Kasumi-1 (cell line): ENCODE measurements at places on chromosomes 13 and 19.

DNA sequence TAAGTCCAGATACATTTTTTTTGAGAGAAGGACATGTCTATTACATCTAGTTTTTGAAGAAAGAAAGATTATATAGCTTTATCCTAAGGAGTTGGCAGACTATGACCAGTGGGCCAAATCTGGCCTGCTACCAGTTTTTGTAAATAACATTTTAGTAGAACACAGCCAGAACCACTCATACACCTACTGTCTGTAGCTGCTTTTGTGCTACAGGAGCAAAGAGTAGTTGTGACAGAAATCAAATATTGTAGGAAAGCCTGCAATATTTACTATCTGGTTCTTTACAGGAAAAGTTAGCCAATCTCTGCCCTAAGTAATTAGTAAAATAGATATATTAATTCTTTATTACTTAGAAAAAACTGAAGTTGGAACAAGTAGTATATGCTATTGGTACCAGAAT is 17.2 kb downstream of the TDRD3 start:
- DNase-seq: no peak

GRCh38 chr13:52760077-52760476 is 20.5 kb upstream of the CNMD start:
- DNase-seq: no peak

GRCh38 chr13:38819053-38819452 is 132.2 kb downstream of the FREM2 start:
- DNase-seq: no peak

GRCh38 chr13:98213354-98213753 is 36.3 kb upstream of the RNF113B start:
- no peak for DNase-seq

DNA sequence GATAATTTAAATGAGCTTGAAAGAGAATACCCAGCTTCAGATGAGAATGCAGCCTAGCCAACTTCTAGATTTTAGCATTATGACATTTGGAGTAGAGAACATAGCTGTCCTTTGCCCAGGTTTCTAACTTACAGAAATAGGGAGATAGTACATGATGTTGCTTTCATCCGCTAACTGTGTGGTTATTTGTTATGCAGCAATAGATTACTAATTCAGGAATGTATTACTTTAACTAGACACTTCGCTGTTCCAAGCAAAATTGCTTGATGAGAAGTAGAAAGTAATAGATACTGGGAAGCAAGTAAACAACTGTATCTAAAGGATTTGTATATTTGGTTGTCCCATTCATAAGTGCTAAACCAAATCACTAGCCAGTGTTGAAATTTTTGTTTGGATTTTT is 790.9 kb upstream of the PRR20A start:
- DNase-seq: no peak

- DNase-seq: peak; percentile 45
Observed at GRCh38 chr19:39539165-39539517, 820 bp downstream of the EID2 start.

DNA sequence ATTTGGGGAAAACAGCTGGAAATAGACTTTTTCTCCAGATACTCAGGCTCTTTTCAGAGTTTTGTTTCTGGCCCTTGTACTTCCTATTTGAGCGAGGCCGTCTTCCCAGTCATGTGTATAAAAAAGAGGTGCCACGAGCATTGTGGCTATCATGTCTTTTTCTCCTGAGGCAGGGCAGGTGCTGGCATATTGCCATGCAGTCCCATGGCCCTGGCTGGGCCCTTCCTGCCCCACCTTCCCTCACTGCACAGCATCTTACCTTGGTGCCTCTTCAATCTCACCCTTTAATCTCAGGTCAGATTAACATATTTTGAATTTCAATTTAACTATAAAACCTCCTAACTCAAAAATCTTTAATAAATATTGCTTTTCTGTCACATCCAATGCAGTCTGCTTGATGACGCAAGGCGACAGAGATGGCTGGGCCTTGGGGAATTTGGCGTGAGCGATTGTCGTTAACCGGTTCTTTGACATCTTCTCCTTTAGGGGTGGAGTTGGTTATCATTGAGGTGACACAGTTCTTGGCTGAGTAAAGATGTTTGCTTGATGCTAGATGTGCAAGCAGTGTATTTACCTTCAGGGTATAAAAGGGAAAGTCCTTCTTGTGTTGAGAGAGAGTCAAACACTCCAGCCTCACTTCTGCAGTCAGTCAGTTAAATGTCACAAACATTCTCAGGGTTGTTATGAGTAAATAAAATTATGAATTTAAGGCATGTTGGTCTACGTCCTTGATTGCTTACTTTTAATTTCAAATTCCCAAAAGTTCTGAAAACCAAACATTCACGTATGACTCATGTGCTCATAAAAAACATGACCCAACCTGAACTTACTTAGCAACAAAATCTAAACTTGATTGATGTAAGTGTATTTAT is 289.9 kb downstream of the MYO16 start:
- DNase-seq: no peak

GRCh38 chr13:85543144-85543543 is 256.1 kb downstream of the SLITRK6 start:
- no peak for DNase-seq

- no peak for DNase-seq
Observed at GRCh38 chr19:5948752-5949564, 29.0 kb downstream of the RANBP3 start.

DNA sequence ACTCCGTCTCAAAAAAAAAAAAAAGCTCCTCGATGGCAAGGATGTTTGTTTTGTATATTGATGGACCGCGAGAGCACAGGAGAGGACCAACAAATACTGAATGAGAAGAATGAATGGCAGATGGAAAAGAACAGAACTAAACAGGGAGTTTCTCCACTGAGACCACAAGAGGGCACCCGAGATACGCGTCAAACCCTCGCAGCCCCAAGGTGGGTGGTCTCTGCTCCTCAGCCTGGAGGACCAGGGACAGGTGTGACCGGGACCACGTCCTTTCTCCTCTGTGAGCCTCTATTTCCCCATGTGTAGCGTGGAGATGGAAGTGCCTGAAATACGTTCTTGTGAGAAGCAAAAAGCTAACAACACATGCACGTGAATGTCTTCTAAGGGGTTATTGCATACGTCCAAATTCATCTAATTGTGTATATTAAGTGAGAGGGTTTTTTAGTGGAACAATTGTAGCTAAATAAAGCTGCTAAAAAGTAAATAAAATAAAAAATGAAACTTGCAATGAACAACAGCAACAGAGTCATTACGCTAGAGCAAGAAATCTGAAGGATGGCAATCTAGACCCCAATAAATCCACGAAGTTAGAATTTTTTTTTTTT is 8.3 kb upstream of the CDC42EP5 start:
- DNase-seq: peak; percentile 76

DNA sequence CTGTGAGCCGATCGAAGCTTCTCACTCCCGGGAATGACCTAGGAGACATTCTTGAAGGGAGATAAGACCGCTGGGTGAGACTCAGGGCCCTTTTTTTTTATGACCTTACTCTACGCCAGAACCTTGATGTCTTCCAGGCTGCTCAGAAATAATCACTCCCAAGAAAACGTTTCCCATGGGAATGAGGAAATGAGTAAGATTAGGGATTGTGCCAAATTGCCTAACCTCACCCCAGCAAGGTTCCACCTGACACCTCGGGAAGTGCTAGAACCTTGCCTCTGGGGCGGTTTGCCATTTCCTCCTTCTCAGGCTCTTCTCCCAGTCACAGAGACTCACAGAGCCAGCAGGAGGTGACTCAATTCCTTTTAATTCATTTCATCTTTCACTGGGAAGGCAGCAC is 2.3 kb downstream of the SLC46A3 start:
- no peak for DNase-seq

GRCh38 chr19:55640043-55640576 is 692 bp upstream of the ZNF580 start:
- DNase-seq: no peak

DNA sequence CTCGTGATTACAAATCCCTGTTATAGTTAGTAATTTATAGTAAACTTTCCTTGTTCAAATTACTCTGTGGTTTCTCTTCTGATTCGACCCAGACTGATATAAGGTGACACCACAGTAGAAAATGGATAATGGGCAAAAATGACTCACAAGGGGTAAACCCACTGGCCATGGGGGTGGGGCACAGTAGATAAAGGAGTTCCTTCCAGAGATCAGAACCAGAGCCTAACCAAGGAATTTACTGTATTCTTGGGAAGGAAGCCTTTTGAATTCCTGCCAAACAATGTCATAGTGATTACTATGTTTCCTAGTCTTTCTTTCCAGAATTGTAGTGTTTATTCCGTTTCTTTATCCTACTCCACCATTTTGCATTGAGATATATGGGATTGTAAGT is 21.9 kb downstream of the MIR17HG start:
- no peak for DNase-seq

GRCh38 chr13:98004107-98004506 is 50.6 kb downstream of the IPO5 start:
- no peak for DNase-seq

- no peak for DNase-seq
Observed at GRCh38 chr19:12871681-12872080, 9.6 kb downstream of the DNASE2 start.

GRCh38 chr19:13956365-13956744 is 4.0 kb downstream of the DCAF15 start:
- DNase-seq: no peak

DNA sequence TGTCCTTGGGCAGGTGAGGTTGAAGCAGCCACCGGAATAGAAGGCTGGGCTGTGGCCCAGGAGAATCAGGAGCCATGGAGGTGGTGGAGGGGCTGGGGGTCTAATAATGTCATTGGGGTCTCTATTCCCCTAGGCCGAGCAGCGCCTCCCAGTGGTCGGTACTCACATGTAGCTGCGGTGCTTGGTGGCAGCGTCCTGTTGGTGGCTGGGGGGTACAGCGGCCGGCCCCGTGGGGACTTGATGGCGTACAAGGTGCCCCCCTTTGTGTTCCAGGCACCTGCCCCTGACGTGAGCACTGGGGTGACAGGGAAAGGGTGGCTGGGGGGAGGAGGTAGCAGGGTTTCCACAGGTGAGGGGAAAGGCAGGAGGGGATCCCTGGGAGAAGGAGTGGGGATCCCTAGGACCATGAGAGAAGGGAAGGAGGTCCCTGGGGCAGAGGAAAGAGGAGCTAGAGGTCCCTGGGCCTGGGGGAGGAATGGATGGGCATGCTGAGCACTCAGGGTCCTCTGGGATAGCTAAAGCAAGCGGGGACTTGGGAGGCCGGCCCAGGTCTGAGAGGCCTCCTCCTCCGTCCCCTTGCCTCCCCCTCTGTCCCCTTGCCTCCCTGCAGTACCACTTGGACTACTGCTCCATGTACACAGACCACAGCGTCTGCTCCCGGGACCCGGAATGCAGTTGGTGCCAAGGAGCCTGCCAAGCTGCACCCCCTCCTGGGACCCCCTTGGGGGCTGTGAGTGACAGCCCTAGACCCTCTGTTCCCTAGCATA is 18.1 kb downstream of the MEGF8 start:
- DNase-seq: no peak

- no peak for DNase-seq
Observed at GRCh38 chr19:5037936-5038335, 69.0 kb downstream of the KDM4B start.

DNA sequence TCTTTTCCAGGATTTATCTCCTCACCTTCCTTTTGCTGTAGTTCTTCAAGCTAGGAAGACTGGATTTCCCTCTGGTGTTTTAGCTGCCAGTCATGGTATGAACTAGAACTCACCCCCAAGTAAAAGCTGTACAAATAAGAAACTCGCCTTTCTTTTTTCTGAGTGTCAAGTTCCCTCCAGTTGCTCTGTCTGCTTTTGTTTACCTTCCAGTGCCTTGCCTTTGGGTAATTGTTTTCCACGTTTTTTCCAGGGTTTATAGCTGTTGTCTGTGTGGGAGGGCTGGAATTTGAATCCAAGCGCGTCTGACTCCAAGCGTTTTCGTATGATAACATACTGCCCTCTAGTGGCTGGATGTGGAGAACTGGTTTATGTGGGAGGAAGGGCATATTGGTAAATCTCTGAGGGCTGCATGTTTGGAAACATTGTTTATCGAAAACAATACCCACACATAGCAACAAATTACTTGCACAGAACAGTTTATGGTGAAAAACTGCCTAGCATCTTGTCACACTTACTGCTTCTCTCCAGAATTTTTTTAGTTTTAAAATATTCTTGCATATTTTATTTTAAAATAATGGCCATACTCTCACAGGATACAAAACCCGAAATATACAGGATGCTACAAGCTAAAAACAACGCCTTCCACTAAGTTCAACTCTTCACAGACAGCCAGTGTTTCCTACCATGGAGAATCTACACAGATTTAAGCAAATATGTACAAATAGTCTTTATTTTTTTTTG is 19.2 kb downstream of the RCN3 start:
- DNase-seq: peak; percentile 92

DNA sequence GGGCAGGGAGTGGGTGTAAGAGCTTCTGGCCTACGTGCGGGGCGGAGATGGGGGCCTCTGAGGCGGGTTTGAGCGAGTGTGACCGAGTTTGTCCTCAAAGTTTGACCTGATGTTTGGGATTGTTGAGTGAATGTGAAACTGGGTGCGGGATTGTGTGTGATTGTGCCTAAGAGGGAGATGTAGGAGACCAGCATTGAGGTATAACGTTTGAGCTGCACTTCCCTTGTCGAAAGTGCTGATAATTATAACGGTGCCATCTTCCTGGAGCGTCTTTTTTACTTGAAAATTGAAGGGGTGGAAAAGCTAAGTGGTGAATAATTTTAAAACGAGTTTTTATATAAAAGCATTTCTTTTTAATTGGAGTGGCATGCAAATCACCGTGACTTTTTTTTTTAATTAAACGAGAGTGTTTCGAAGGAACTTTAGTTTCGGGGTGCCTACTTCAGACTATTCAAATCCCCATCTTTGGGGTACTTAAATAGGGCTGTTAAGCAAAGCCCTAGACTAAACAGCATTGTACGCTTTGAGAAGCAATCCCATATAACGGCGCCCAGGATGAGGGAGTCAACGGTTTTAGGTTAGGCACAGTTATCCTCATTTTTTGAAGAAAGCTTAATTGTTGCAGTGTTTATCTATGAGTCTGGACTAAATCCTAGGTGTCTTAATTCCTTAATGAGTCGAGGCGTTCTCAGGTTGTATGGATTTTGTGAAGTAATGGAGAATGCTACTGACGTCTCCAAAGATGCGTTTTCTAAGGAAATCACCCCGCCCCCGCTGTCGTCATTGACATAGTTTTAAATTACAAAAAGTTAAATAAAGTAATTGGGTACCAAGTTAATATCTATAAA is 594 bp downstream of the ZNF146 start:
- DNase-seq: peak; percentile 36

GRCh38 chr13:60397704-60398378 is 821 bp downstream of the TDRD3 start:
- DNase-seq: peak; percentile 44

DNA sequence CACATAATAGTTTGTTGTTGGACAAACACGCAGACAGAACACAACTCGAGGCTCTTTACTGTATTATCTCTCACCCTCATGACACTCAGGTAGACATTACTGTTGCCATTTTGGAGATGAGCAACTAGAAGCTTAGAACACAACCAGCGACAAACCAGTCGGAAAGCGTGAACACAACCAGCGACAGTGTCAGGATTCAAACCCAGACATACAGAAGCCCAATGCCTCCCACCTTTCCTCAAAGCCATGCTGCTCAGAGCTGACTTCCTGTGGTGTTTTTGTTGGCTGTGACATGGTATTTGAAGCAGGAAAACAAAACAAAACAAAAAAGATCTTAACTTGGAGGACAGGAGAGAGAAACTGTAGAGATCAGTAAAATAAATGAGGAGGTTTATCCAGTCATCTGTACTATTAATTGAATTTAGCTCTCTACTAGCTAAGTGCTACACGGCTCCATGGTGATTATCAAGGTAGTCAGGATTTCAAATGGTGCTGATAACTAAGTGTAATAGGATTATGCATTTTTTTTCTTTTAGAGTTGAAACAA is 92.1 kb downstream of the STARD13 start:
- no peak for DNase-seq

GRCh38 chr19:16400911-16401591 is 70.7 kb downstream of the EPS15L1 start:
- DNase-seq: no peak

- no peak for DNase-seq
Observed at GRCh38 chr13:51999510-51999911, 11.7 kb downstream of the ATP7B start.
